ENCODE measurements at places on chromosomes 7 and 10.

DNA sequence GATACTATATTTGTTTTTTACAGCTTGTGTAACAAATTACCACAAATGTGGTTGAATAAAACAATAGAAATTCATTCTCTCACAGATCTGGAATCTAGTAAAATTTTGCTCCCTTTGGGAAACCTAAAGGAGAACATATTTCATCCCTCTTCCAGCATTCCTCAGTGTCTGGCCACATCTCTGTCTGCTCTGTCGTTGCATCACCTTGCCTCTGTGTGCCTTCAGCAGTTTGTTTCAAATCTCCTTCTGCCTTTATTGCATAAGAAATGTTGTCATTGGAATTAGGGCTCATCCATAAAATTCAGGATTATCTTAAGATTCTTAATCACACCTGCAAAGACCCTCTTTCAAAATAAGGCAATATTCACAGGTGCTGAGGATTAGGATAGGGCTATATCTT lies 14.5 kb downstream of the OR2A14 start:
- no peak for DNase-seq

GRCh38 chr10:124092860-124093773 lies at the start of gene CHST15:
Gene CHST15, minus strand, starts transcription at chr10:124093598. Its CDS starts 47,386 bp downstream, at chr10:124046212.
- no peak for DNase-seq

- no peak for DNase-seq
Observed at GRCh38 chr7:105218215-105218614, 170.5 kb downstream of the SRPK2 start.

DNA sequence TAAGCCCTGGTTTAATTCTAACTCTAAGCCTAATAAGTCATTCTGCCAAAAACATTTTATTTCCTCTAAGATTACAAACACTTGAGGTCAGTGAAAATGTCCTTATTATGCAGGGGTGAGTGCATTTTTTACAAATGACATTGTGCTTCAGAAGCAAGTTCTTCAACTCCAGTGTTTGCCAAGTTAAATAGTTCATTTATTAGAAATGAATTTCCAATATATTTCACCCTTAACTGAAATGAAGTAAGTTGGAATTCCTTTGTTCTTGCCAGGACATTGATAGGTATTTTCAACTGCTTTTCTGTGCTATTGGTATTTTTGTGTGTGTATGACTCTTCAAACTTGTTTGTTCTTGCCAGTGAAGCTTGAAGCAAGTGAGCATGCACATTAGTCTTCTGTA lies 89.5 kb upstream of the CCDC6 start:
- DNase-seq = no peak

DNA sequence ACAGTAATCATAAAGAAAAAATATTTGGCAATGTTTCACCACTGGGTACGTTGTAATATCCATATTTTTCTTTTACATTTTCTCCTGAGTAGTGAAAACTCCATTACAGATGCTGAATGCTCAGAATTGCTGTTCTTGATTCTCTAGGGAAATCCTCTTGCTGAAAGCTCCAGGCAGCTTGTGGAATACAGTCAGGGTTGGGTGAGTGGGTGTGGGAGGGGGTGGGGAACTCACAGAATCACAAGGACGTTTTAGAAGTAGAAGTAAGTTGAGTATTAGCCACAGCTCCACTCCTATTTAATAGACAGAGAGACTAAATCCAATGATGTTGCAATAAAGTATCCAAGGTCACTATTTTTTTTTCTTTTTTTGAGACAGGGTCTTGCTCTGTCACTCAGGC lies 1270.9 kb downstream of the TYW1 start:
- no peak for DNase-seq

DNA sequence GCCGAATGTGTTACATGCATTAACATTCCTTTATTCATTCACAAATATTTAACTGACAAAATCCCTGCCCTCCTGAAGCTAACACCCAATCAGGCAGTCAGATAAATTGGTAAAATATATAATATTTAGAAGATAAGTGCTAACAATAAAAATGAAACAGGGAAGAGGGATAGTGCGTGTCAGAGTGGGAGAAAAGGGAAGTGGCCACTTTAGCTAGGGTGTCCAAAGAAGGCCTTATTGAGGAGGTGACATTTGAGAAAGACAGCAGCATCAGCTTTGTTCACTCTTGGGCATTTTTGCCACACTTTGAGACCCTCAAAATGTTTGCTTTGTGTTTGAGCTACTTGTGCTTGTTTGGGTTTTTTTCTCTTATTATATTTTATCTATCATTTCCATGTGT lies 317.8 kb downstream of the SNX13 start:
- no peak for DNase-seq

GRCh38 chr7:105353752-105354328 lies 34.9 kb downstream of the SRPK2 start:
- no peak for DNase-seq

- DNase-seq = no peak
Observed at GRCh38 chr7:31963569-31964175, 106.5 kb downstream of the PDE1C start.

GRCh38 chr7:42700406-42701327 lies 211.2 kb downstream of the C7orf25 start:
- no peak for DNase-seq

DNA sequence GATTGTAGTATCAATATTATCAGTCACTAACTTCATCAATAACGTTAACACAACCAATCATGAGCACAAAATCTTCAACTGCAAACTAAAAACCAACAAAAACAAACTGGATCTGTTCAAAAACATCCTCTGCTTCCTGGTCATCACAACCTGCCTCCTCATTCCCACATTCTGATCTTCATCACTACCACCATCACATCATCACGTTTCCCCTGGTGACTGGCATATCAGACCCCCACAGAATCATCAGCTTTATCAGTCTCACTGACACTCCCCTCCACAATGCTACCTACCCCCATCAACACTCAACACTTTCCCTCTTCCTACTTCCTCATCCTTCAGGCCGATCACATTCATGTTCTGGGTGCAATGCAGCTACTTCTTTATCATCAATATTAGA lies 11.4 kb downstream of the XPNPEP1 start:
- no peak for DNase-seq

- no peak for DNase-seq
Observed at GRCh38 chr10:28710202-28710886, 33.0 kb downstream of the BAMBI start.

- no peak for DNase-seq
Observed at GRCh38 chr10:24307116-24307515, 98.2 kb downstream of the KIAA1217 start.

GRCh38 chr7:50397320-50397970 lies 52.7 kb downstream of the FIGNL1 start:
- no peak for DNase-seq

GRCh38 chr10:106705681-106706100 lies 458.8 kb downstream of the SORCS1 start:
- peak; percentile 0 for DNase-seq

DNA sequence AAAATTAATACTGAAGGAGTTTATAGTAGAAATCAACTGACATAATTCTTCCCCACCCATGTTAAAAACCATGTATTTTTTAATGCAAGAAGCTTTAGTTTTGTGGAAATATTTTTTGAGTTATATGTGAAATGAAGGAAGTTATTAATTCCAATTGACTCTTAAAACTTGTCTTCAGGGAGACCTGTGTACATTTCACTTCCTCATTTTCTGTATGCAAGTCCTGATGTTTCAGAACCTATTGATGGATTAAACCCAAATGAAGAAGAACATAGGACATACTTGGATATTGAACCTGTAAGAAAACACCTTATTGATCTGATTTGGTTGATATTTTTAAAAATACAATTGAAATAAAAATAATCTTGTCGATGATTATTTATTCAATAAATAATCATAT lies 33.3 kb downstream of the CD36 start:
- DNase-seq = no peak

DNA sequence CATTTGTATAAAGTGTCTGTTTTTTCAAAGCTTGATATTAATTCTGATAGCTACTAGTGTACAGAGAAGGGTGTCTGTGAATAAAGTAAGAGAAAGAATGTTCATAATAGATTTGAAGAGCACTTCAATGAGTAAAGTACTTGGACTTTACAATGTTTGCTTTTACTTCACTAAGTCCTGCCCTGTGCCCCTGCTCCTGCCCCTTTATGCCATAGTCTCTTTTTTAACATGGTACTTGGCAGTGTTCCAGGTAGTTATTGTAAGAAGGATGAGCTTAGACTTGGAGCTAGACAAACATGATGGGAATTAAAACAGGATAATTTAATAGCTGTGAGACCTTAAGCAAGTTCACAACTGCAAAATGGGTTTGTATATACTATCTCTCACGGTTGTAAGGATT lies 41.0 kb downstream of the ZEB1 start:
- no peak for DNase-seq

GRCh38 chr10:88392222-88392621 lies 190.9 kb downstream of the RNLS start:
- no peak for DNase-seq

- DNase-seq = no peak
Observed at GRCh38 chr7:14000247-14000646, 10.8 kb upstream of the ETV1 start.

DNA sequence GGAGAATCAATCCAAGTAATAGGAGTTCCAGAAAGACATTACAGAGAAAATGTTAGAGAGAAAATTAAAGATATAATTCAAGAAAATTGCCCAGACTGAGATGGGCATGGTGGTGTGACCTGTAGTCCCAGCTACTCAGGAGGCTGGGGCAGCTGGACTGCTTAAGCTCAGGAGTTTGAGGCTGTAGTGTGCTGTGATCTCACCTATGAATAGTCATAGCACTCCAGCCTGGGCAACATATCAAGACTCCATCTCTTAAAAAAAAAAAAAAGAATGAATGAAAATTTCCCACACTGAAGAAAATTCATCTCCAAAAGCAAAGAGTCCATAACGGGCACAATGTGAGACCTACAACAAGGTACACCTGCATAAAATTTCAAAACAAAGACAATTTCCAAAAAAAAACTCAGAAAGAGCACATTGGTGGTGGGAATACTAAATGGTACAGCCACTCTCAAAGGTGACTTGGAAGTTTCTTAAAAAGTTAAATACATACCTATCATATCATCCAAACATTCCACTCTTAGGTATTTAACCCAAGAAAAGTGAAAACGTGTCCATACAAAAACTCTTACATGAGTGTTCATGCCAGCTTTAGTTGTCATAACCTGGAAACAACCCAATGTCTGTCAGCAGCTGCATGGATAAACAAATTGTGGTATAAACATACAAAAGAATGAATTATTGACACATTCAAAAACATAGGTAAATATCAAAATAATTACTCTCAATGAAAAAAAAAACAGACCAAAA lies 6.9 kb upstream of the RGS10 start:
- DNase-seq = no peak

GRCh38 chr10:126646110-126646509 lies 24.4 kb downstream of the C10orf90 start:
- DNase-seq = no peak

- DNase-seq = no peak
Observed at GRCh38 chr10:85719408-85719807, 647.2 kb downstream of the GRID1 start.

GRCh38 chr10:68428396-68429104 lies 21.5 kb upstream of the RUFY2 start:
- no peak for DNase-seq

- no peak for DNase-seq
Observed at GRCh38 chr10:61991166-61991565, 89.7 kb downstream of the ARID5B start.

DNA sequence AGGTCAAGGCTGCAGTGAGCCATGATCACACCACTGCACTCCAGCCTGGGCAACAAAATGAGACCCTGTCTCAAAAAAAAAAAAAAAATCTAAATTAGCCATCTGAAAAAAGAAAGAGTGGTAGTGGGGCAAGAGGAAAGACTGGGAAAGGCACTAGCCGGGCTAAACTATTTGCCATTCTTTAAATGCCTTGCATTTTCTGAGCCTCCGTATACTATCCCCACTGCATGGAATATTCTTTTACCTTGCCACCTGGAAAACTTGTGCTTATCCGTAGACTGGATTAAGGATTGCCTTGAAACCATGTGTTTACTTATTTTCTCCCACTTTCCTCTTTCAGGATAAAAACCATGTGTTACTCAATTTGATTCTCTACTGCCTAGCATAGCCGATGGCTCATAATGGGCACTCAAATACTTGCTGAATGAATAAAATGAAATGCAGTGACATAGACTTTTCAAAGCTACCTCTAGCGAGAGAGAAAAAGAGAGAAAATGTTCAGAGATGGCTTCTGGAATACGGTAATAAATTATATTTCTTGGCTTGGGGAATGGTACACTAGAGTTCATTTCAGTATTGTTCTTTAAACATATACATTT lies 30.6 kb downstream of the HYCC1 start:
- DNase-seq = no peak

- DNase-seq = no peak
Observed at GRCh38 chr10:46326971-46327370, 40.2 kb downstream of the ANTXRL start.

GRCh38 chr7:26099236-26099635 lies 52.8 kb upstream of the NFE2L3 start:
- DNase-seq = no peak

- DNase-seq = no peak
Observed at GRCh38 chr7:146926841-146927240, 810.2 kb downstream of the CNTNAP2 start.

DNA sequence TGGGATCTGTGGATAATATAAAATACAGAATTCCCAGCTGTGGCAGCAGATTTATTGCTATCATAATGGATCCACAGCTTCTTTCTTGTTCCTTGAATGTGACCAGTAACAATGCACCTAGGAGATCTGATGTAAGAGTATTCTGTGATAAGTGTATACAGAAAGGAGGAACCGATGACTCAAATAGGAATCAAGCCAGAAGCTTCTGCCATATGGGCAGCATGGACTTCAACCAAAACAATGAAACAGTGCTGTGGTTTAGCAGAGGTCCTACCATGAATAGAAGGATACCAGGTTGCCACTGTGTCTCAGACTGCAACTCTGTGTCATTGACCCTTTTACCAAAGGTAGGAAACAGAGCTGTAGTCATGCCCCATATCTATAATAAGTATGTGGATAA lies 81.8 kb downstream of the PTPRZ1 start:
- DNase-seq = no peak

- DNase-seq = no peak
Observed at GRCh38 chr10:13291061-13291460, 8.8 kb downstream of the PHYH start.

DNA sequence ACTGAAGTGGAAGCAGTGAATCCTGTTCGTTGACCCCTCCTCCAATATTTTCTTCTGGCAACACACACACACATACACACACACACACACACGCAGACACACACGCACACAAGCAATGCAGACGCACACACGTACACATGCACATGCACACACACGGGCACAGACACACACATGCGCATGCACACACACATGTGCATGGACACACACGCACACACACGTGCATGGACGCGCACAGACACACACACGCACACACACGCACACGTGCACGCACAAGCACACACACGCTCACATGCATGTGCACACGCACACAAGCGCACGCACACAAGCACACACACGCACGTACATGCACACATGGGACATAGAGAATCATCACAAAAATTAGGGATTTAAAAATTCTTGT lies 488.2 kb upstream of the TPK1 start:
- no peak for DNase-seq

GRCh38 chr10:1395481-1396296 lies 339.5 kb downstream of the WDR37 start:
- no peak for DNase-seq
